NCI-H526 (cell line): ENCODE measurements at places on chromosomes 2 and 18.

GRCh38 chr2:165776013-165776412 lies 18.0 kb downstream of the GALNT3 start:
- no peak for DNase-seq

DNA sequence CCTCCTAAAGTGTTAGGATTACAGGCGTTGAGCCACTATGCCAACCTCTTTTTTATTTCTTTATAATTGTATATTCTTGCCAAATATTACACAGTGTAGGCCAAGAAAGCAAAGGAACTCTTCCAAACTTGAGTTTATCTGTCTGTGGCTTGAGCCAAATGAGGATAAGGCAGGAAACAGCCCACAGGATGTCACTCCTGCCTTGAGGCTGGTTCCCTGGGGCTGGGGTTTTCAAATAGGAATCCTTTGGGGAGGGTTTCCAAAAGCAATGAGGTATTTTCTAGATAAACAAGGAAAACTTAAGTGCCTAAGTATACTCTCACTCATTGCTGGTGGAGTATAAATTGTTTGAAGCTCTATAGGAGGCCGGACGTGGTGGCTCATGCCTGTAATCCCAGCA lies 56.4 kb downstream of the ADCY3 start:
- no peak for DNase-seq

- no peak for DNase-seq
Measured at GRCh38 chr2:55590810-55591440, 26.5 kb downstream of the PPP4R3B start.

- DNase-seq = no peak
Measured at GRCh38 chr2:54591551-54591950, 131.9 kb upstream of the EML6 start.

DNA sequence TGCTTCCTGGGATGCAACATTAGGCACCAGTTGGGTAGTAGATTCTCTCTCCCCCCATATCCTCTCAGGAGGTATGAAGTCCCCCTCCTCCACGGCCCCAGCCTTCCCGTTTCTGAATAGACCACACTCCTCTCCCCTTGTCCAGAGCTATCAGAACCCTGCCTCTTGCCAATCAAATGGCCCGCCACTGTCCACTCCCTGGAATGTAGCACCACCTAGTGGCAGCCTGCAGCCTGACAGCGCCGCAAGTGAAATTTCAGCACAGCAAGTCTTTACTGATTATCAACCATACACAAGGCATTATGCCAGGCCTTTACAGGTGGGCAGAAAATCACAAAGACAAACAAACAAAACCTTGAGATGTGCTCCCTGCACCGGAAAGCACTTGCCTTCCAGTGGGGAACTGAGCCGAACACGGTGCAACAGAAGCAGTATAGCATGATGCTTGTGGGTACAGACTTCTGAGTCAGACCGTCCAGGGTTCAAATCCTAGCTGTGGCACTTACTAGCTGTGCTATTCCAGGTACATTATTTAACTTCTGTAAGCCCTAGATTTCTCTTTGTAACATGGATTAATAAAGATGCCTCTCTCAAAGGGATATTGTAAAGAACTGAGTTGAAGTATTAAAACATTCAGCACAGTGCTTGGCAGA lies 174.0 kb downstream of the SMAD2 start:
- DNase-seq = peak; percentile 70

DNA sequence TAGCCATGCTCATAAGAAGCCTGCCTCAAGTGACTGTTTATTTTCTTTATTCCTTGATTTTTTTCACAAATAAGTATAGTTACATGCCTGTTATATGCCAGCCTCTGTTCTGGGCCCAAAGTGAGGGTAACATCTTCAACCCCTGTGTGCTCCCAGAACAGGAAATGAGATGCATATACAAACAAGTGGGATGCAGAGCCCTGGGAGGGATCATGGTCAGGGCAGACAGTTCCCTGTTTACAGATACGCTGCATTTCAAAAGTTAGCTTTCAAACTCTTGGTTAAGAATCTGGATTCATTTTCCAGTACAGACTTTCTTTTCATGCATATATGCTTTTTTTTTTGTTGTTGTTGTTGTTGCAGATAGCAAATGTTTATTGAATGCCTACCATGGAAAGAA lies 24.4 kb downstream of the GPR39 start:
- no peak for DNase-seq

DNA sequence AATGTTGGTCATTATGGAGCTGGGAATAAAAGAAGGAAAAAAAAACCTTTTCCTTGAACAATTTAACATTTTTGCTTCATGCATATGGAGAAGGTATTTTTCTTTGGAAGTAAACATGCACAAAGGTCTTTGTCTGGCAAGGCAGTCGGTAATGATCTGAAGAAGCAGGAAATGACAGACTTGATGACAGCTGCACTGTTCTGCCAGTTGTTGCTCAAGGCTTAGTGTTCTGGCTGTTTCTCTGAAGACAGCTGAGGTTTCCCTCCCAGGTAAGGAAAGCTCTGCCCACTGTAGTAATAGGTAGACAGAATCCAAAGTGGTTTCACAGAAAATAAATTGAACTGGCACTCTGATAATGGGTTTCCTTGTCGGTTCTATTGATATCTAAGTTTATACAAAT lies 308.4 kb upstream of the GCFC2 start:
- DNase-seq = no peak

- DNase-seq = no peak
Measured at GRCh38 chr2:150732064-150732463, 244.6 kb upstream of the RND3 start.

DNA sequence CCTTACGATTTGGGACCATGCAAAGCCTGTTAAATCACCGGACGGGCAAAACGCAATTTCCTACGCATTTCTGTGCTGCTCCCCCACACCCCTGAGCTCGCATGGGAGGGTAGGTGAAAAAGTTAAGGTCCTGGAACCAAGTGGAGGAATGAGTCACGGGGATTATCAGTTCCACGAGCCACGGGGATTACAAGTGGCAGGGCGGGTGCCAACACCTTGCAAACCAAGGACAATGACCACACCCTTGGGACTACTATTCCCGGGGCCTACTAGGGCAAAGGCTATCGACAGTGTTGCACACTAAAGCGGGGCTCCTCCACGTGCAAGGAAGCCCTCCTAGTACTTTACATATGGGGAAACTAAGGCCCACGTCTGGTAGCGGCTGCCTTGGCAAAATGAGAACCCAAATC lies 447 bp downstream of the RETSAT start:
- peak; percentile 52 for DNase-seq

- peak; percentile 48 for DNase-seq
Measured at GRCh38 chr2:239275847-239276831, 124.7 kb downstream of the HDAC4 start.

DNA sequence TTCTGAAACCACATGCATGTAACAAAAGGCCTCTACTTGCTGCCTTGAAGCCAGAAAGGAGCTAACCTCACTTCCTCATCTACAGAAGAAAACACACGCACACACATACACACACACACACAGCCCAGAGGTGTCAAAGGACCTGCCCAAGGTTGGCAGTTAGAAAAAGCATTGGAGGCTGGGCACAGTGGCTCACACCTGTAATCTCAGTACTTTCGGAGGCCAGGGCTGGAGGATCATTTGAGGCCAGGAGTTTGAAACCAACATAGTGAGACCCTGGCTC lies 125.9 kb upstream of the RNF152 start:
- no peak for DNase-seq

DNA sequence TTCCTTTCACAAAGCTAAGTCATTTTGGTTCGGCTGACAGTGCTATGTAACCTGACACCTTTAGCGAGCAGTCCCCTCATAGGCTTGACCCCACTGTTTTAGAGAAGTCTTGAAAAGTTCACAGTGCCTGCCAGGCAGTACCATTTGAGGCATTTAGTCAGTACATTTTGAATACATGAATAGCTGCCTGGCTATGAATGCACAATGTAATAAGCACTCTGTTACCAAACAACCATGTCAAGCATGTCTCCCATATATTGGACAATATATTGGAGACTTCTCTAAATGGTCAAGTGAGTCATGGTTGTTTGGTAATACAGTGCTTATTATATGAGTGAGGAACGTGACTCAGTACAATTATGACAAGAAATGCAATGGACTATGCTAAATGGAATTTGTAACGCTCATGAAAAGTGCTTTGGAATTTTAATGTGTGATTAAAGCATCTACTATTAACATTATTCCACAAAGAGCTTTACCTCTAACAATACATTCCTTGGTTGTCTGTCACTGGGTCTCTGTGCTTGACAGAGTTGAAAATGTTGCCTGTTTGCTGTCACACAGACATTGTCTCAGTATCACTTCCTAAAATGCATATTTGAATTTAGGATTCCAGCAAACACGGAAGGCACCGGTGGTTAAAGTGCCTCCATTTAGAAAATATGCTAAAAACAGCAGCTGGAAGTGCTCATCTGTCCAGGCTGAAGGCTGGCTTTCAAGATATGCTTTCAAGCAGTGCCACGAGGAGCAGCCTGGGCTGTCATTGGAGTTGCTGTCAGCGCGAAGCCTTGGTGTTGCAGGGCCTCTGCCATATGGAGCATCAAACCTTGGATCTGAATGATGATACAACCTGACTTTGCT lies 458.6 kb downstream of the FBXO15 start:
- no peak for DNase-seq

- DNase-seq = no peak
Measured at GRCh38 chr18:29418136-29418535, 1241.2 kb upstream of the CDH2 start.

DNA sequence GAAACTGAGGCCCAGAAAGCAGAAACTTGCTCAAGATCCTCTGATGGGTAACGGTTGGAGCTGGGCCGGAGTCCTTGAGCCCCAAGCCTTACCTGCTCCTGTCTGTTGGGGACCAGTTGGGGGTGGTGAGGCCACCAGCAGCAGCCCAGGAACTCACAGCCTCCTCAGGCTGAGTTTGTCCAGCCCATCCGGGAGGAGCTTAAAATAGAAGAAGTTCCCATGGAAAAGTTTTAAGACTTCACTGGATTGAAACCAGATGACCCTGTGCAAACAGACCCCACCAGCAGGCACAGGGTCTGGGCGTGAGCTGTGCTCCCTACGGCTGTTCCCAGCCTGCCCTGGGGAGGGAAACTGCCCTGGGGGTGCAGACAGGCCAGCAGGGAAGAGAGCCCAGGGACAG lies 40.6 kb upstream of the FOSL2 start:
- no peak for DNase-seq

DNA sequence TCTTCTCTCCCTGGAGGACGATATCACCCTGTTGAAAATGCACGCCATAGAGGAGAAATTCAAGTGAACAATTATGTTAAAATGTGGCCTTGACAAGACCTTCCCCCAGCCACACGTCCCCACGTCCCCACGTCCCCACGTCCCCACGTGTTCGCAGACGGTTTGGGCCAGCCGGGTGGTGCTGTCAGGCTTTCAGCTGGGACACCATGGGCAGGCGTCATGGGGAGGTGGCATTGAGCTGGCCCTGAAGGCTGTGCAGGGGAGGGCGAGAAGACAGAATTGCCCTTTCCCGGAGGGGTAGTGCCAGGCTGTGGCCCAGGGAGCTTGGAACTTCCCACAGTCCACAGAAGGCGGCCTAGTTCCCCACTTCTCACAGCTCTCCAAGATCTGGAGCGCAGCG lies 240.7 kb upstream of the RAB6C start:
- no peak for DNase-seq

GRCh38 chr2:2573658-2574293 lies 242.7 kb upstream of the MYT1L start:
- no peak for DNase-seq

- no peak for DNase-seq
Measured at GRCh38 chr2:144572977-144573376, 53.1 kb upstream of the ZEB2 start.

DNA sequence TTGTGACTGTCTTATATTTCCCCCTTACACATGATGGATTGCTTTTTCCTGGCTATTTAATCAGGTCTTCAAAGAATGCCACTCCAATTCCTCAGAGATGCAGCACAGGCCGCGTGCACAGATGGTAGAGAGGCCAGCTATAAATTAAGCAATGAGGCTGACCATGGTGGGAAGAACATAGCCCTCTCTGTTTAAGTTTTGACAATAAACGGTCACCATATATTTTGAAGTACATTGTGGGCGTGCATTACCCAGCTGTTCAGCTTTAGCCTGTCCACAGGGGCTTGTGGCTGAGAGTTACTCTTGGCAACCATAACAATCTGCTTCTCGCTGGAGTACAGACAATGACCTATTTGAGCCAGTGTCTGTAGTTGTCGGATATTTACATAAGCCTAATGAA lies 730.8 kb downstream of the DCC start:
- no peak for DNase-seq

DNA sequence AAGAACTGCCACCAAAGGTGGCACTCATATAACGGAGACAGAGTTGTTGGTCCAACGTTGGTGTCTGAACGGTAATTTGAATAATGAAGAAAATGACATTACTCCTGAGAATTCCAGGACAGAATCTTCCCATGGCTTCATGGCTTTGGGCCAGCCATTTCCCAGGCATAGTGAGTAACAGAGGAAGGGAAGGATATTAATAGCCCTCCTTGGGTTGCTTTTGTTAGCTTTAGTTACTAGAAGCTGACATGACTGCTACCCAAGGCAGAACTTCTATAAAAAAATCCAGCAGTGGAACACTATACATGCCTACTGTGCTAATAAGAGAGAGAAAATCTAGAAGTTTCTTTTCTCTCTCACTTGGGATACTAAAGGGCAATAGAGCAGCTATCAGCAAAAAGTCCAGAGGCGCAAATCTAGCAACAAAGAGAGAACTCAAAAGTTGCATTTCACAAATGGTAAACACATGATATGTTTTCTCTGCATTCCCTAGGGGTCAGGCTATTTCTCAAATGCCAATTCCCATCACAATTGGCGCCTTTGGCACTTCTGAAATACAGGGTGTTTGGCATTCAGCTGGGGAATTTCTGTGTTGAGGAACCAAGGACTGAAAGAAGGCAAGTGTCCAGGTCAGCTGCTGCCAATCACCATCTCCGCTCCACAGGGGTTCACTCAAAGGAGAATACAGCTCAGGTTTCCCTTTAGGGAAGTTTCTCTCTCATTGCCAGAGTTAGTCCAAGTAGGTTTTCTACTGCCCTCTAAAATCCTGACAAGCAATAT lies 160.8 kb upstream of the KYNU start:
- no peak for DNase-seq

- DNase-seq = peak; percentile 81
Measured at GRCh38 chr2:8574196-8575037, 107.4 kb upstream of the ID2 start.

GRCh38 chr18:39693359-39693758 lies 2127.8 kb upstream of the CELF4 start:
- no peak for DNase-seq

DNA sequence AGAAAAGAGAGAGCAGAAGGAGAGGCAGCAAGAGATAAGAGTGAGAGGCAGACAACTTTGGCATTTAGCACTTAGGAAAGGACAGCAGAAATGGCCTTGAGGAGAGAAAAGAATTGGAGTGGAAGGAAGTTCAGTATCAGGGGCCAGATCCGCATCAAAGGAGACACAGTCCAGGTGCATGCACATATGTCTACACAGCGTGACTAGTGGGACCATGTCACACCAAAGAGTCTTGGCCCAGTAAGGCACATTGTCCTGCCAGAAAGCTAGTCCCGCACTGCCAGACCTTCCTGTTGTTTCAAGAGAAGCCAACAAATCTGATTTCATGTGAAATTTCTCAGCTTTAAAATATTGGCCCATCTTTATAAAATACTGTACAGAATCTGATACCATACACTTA lies 8.5 kb upstream of the STK39 start:
- DNase-seq = no peak

GRCh38 chr2:15334644-15335326 lies 226.3 kb downstream of the NBAS start:
- DNase-seq = peak; percentile 99
